ENCODE measurements at places on chromosomes 6 and 20. TPM values are rescaled to one million over a fixed set of nuclear protein-coding genes. Genes with fewer than 3 reads are reported as not detected.

The KIF3B gene
- total RNA-seq = 55.3 TPM

The SALL4 gene
- total RNA-seq = 41.0 TPM

The PPP1R16B gene
- total RNA-seq = 5.3 TPM

The HLA-DRB1 gene
- 0.34 TPM for total RNA-seq

The TREM1 gene
- not detected for total RNA-seq

The VNN1 gene
- not detected for total RNA-seq

The UNC5CL gene
- total RNA-seq = 1.0 TPM

The LY6G6F gene
- not detected for total RNA-seq

The TOX2 gene
- total RNA-seq = 11.0 TPM

The DLK2 gene
- total RNA-seq = 2.2 TPM

The C2 gene
- not detected for total RNA-seq

The ARHGAP40 gene
- total RNA-seq = not detected

The SRSF12 gene
- 12.1 TPM for total RNA-seq

The SCUBE3 gene
- total RNA-seq = 0.25 TPM

The PTCRA gene
- total RNA-seq = not detected

The FKBP1C gene
- not detected for total RNA-seq

The CPXM1 gene
- total RNA-seq = 28.1 TPM

Data from glutamatergic neuron (in vitro differentiated cells).